ENCODE measurements at places on chromosomes 5 and 9.

DNA sequence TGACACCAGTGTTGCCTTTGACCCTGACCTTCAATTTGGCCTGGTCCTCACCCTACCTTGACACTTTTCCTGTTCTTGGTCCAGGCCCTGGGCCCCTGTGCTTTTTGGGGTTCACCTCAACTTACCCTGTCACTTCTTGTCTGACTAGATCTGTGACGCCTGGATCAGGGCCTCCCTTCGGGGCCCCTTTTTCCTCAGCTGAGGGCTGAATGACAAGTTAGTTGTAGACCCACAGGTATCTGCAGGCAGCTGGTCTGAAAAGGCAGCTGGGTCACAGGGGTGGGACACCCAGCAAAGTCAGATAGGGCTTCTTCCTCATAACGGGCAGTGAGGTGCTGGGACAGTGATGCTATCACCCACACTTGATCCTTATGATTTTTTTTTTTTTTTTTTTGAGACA lies 10.0 kb upstream of the MYORG start:
- DNase-seq = no peak

- DNase-seq = no peak
Measured at GRCh38 chr5:36621985-36622384, 15.6 kb downstream of the SLC1A3 start.

DNA sequence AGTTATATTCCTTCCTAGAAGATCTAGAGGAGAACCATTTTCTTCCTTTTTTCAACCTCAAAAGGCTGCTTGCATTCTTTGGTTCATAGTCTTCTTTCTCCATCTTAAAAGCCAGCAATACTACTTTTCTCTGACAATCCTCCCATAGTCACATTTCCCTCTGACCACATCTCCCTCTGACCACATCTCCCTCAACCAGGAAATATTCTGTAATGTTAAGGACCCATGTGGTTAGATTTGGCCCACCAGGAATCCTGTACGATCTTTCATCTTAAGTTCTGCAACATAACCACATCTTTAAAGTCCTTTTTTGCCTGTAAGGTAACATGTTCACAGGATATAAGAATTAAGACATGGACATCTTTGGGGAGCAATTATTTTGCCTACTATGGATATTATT lies 179.4 kb upstream of the SPEF2 start:
- no peak for DNase-seq

- no peak for DNase-seq
Measured at GRCh38 chr5:15737036-15737821, 237.2 kb downstream of the FBXL7 start.

- DNase-seq = no peak
Measured at GRCh38 chr5:151903243-151903653, 21.4 kb downstream of the GLRA1 start.

DNA sequence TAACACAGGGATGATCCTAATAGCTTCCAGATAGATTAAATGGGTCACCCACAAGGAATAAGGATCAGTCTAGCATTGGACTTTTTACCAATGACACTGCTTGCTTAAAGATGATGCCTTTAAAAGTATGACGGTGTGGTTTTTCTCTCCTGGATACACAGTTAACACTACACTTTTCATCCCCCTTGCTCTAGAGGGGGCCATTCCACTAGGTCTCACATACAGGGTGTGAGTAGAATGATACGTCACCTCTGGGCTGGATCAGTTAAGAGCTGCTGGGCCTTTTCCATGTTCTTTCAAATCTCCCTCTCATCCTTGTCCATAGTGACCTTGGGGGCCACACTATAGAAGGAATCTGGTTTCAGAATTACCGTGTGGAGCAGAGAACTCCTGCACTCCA lies 140.6 kb downstream of the FSTL4 start:
- DNase-seq = no peak

- peak; percentile 68 for DNase-seq
Measured at GRCh38 chr9:135130207-135130976, 42.9 kb downstream of the OLFM1 start.

DNA sequence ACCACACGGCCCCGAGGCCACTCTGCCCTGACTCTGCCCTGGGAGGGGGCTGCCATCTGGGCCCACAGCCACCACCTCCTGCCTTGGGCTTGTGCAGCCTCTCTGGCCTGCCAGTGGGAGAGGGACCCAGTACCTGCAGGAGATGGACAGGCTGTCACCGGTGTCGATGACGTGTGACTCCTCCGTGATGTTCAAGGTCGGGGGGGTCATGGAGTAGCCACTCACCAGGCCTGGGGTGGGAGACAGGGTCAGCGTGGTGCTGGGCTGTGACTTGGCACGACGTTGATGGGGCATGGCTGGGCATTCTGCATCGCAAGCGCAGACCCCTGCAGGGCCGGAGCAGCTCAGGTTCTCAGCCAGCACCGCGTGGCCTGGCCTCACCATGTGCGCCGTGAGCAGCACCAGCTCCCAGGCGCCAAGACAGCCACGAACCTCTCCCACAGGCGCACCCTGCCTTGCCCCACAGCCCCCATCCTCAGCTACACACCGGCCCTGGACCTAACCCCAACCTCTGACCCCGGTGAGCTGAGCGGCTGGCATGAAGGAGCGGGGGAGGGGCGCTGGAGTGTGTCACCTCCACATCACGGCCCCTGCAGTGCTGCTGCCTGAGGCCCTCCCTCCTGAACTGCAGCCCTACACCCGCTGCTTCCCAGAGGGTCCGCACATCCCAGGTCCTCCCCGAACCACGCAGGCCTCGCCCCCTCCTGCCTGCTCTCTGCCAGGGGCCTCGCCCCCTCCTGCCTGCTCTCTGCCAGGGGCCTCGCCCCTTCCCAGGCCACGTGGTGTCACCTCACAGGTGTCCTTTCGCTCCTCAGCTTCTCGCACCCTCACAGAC lies 17.6 kb downstream of the FLT4 start:
- DNase-seq = no peak
